ENCODE measurements at places on chromosomes 11 and 22. TPM values are rescaled to one million over a fixed set of nuclear protein-coding genes. Genes with fewer than 3 reads are reported as not detected.

ARHGAP20 gene
- 0.46 TPM for total RNA-seq

APOC3 gene
- not detected for total RNA-seq

DYNC2H1 gene
- 2.8 TPM for total RNA-seq

OR52E8 gene
- total RNA-seq = not detected

TEX12 gene
- total RNA-seq = 0.54 TPM

DDB1 gene
- total RNA-seq = 113 TPM

LIF gene
- total RNA-seq = 0.27 TPM

NKAPD1 gene
- 8.1 TPM for total RNA-seq

POU2AF1 gene
- 0.24 TPM for total RNA-seq

GRCh38 chr11:46036969-46037368 is 84.3 kb downstream of the PHF21A start:
- DNase-seq = no peak

DNA sequence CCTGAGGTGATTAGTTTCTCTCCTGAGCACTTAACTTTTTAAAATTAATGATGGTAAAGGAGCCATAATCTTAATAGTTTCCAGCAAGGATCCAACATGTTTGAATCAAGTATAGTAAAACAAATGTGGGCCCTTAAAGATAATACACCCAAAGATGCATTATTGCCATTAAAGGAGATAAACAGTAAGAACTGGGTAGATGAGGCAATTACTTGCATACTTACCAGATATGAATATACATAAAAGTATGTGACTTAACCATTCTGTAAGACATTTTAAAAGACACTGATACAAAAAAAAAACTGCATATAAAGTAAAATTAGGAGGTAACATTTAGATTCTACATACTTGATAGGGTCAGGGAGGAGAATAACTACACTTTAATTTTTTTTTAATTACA is 48.2 kb downstream of the CADM1 start:
- DNase-seq = no peak

GRCh38 chr11:121864660-121865059 is 251.4 kb downstream of the BLID start:
- DNase-seq = no peak

- no peak for DNase-seq
Measured at GRCh38 chr11:90323289-90323688, 100.4 kb upstream of the CHORDC1 start.

GRCh38 chr22:27620367-27621154 is 181.0 kb downstream of the MN1 start:
- no peak for DNase-seq

- DNase-seq = peak; percentile 90
Measured at GRCh38 chr11:78168539-78169477, 19.6 kb downstream of the KCTD21 start.

- DNase-seq = no peak
Measured at GRCh38 chr11:78607696-78608095, 33.0 kb upstream of the NARS2 start.

DNA sequence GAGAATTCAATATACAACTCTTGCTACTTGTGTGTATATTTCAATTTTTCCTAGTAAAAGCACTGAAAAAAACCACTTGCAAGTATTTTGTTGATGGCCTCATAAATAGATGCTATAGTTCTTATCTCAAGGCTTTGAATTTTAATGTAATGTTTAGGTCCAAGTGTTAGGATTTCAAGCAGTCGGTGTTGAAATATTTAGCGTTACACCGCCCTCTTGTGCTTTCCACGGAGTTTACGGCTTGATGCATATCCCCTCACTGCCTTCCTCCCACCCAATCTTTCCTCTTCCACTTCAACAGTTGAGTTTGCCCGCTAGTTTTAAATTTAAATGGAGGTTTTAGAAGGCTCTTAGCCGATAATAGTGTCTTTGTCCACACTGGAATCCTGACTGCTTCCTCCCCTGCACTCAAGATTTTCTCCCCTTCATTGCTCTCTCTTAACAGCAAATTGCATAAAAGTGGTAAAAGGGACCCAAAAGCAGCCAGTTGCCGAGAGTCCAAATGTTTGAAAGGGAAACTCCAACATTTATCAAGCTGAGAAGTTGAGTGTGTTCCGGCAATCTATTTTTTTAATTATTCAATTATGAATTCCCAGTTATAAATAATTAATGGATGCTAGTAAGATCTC is 25.9 kb upstream of the HTATIP2 start:
- DNase-seq = no peak

DNA sequence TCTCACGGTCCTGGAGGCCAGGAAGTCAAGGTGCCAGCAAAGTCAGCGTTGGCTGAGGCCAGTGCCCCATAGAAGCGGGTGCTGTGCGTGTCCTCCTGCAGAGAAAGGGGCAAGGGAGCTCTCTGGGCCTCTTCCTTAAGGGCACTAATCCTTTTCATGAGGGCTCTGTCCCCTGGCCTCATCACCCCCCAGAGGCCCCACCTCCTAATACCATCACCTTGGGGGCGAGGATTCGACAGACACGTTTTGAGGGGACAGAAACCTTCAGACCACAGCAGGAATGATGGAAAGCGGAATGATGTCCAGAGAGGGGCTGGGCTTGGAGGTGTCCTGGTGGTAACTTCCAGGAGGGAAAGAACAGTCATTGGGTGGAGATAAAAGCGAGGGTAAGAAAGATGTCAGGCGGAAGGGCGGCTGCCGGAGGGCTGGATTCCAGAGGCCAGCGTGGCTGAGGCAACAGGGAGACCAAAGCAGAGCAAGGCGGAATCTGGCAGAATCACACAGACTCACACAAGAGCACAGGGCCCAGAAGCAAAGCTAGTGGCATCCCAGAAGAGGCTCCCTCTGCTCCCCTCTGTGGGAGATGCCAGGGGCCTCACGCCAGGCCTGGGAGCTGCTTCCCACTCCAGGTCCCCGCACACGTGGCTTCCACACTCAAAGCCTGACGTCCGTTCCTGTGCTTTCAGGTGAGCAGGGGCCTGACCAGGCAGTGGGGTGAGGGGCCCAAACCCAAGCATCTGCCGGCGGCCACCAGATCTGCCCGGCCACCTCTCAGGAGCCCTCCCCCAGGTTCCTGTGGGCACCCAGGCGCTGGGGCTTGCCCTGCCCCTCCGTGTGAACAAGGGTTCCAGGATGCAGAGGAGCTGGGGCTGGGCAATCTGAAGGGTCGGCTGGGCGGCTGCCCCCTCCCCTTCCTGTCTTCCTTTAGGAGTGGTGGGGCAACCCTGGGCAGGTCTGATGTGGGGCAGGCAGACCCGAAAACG is 784.5 kb downstream of the BRD1 start:
- no peak for DNase-seq

DNA sequence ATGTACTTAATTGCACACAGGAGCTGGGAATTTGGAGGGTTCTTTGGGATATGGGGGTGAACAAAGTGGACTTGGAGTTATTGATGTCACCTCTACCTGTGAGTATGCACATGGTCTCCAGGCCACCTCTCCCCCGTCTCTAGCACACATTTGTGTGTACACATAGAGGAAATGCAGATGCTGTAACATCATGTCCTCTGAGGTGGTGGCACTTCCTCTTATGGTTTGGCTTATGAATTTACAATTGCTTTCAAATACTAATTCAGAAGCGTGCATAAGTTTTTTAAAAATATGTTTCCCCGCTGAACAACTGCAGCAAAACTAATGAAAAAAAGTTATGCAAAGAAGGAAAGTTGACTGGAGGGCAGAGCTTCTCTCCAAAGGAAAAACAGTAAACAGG is 152.0 kb upstream of the TENM4 start:
- DNase-seq = no peak

GRCh38 chr11:73308003-73308960 is at the start of gene ARHGEF17:
Gene ARHGEF17, plus strand, starts transcription at chr11:73308276. Its CDS starts 363 bp downstream, at chr11:73308639.
- peak; percentile 81 for DNase-seq

- DNase-seq = no peak
Measured at GRCh38 chr22:21582801-21583740, 15.6 kb downstream of the UBE2L3 start.

- no peak for DNase-seq
Measured at GRCh38 chr11:124917115-124917637, 1.9 kb upstream of the HEPN1 start.

- no peak for DNase-seq
Measured at GRCh38 chr11:125433454-125434121, 62.5 kb downstream of the FEZ1 start.
